ENCODE measurements at places on chromosomes 12 and 14. TPM values are rescaled to one million over a fixed set of nuclear protein-coding genes. Genes with fewer than 3 reads are reported as not detected.

The CCDC77 gene
- polyA plus RNA-seq = 11.3 TPM

The RTN1 gene
- polyA plus RNA-seq = 674 TPM

The TBX5 gene
- not detected for polyA plus RNA-seq

The EFS gene
- 74.9 TPM for polyA plus RNA-seq

The SENP1 gene
- polyA plus RNA-seq = 9.5 TPM

The PRB2 gene
- polyA plus RNA-seq = not detected

The CLEC1A gene
- 1.5 TPM for polyA plus RNA-seq

The SPATA7 gene
- polyA plus RNA-seq = 11.0 TPM

The ISM2 gene
- 0.24 TPM for polyA plus RNA-seq

The LPCAT3 gene
- 27.6 TPM for polyA plus RNA-seq

The CDH24 gene
- 18.8 TPM for polyA plus RNA-seq

The TC2N gene
- 0.20 TPM for polyA plus RNA-seq

The FOXG1 gene
- polyA plus RNA-seq = 28.3 TPM

The CIDEB gene
- 26.2 TPM for polyA plus RNA-seq

The WDR89 gene
- 5.1 TPM for polyA plus RNA-seq

The ACRBP gene
- 1.4 TPM for polyA plus RNA-seq

The RASSF8 gene
- 1.3 TPM for polyA plus RNA-seq

The ETFBKMT gene
- polyA plus RNA-seq = 1.1 TPM

The TAS2R8 gene
- not detected for polyA plus RNA-seq

The FGF23 gene
- not detected for polyA plus RNA-seq

The GRIP1 gene
- polyA plus RNA-seq = 18.3 TPM

The FBXL14 gene
- 9.3 TPM for polyA plus RNA-seq

The KIAA0586 gene
- polyA plus RNA-seq = 10.0 TPM

The ANG gene
- polyA plus RNA-seq = 1.7 TPM

The STAB2 gene
- not detected for polyA plus RNA-seq

The TOMM20L gene
- not detected for polyA plus RNA-seq

The PMCH gene
- polyA plus RNA-seq = not detected

The SCARB1 gene
- polyA plus RNA-seq = 44.7 TPM

The KMT2D gene
- 32.0 TPM for polyA plus RNA-seq

The ARF6 gene
- polyA plus RNA-seq = 23.7 TPM

The CTSG gene
- not detected for polyA plus RNA-seq

The ABCC9 gene
- 1.2 TPM for polyA plus RNA-seq

The CLEC2D gene
- 0.81 TPM for polyA plus RNA-seq

The PPP4R3A gene
- polyA plus RNA-seq = 43.4 TPM

The RD3L gene
- not detected for polyA plus RNA-seq

The KRT72 gene
- not detected for polyA plus RNA-seq

The OR6C65 gene
- not detected for polyA plus RNA-seq

The SLC4A8 gene
- polyA plus RNA-seq = 15.8 TPM

The SSPN gene
- polyA plus RNA-seq = 2.2 TPM

The RND1 gene
- polyA plus RNA-seq = 11.6 TPM

The LMO3 gene
- 34.7 TPM for polyA plus RNA-seq

The OTUB2 gene
- polyA plus RNA-seq = 1.5 TPM

The P2RX2 gene
- not detected for polyA plus RNA-seq

The MYBPC1 gene
- polyA plus RNA-seq = 12.0 TPM

The MMP14 gene
- polyA plus RNA-seq = 59.7 TPM

The RERG gene
- 6.2 TPM for polyA plus RNA-seq

The RTL1 gene
- polyA plus RNA-seq = 0.15 TPM
